Lung microvascular endothelial cell (primary cell): ENCODE measurements at places on chromosomes 4 and X.

GRCh38 chrX:8201896-8202331 lies 30.8 kb upstream of the VCX2 start:
- no peak for DNase-seq

DNA sequence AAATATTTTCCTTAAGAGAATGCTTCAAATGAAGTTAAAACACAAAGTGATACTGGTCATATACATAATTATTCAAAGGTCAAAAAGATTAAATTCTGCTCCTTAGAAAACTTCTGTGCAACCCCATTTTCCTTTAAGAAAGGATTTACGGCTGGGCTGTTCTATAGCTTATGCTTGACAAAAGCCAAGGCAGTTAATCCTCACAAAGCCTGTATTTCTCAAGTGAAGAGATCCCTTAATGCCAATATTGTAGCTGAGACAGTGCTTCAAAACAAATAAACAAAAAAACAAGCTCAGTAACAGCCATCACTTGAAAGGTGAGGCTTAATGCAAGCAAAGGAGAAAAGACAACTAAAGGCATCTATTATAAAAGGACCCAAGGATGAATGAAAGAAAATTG lies 42.5 kb downstream of the BTC start:
- DNase-seq, result no peak

GRCh38 chr4:123986268-123986798 lies 589.7 kb downstream of the SPRY1 start:
- DNase-seq, result peak; percentile 95

- no peak for DNase-seq
These were observed 33.0 kb upstream of the FRAS1 start for GRCh38 chr4:78024085-78024484.

- no peak for DNase-seq
These were observed 59.7 kb downstream of the RAPGEF2 start for GRCh38 chr4:159162576-159162975.

DNA sequence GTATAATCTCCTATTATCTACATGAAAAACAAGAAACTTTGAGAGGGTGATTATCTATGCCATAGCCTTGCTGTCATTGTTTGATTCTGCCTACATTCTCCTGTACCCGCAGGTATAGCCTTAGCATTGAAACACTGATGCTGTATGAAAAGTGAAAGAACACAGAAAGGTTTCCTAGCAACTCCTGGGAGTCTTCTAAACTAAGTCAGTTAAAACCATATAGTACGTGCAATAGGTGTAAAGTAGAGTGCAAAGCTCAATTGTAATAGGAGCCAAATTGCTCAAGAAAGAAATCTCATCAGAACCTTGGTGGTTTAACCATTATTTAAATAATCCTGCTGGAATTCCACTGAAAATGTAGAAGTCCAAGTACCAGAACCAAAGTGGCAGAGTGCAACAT lies 489.7 kb downstream of the PCDH10 start:
- no peak for DNase-seq

- DNase-seq, result no peak
These were observed 136.3 kb downstream of the MGST2 start for GRCh38 chr4:139801895-139802294.

DNA sequence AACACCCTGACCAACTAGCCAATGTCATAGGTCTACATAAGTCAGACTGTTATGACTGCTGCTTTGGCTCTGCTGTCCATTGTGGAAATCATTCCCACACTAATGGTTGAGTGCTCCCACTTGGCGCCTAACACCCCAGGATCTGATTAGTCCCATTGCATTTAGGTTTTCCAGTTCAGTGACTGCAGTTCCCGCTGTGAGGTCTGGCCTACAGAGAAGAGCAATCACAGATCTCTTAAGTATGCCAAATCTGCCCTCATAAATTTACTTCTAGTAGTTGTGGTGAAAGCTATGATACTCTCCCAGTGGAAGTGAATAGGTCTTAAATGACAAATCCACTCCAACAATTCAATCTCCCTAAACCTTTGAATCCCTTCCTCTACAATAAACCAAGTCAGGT lies 77.3 kb upstream of the IL2 start:
- no peak for DNase-seq

DNA sequence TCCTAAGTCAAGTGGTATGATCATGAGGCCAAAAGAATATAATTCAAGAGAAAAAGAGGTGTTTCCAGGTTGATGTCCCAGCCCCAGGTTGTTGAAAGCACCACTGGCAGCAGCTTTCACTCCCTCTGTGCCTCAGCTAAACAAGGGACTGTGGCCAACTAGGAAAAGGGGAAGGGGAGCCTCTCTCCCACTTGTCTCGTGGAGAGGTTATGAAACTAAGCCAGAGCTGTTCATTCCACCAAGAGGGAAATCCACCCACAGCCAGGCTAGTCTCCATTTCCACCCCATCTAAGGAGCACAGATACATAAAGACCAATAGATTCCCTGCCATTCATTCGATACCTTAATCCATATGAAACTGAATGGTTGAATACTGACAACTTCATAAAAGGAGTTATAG lies 8.1 kb downstream of the ANXA5 start:
- DNase-seq, result no peak

DNA sequence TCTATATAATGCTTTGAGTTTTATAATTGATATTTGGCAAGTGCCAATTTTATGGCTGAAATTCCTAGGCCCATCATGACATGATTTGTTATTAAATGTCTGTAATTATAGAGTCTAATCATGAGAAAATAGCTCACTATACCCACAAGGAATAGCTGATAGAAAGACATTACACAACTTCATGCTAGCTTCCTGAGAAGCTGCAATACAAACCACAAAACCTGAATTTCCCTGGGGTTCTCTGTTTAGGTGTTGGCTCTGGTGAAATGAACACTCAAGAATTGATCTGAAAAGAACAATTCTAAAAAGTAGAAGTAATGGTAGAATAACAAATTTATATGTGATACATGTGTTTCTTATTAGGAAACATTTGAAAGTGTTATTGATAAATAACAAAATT lies 169.6 kb downstream of the GASK1B start:
- DNase-seq, result no peak

DNA sequence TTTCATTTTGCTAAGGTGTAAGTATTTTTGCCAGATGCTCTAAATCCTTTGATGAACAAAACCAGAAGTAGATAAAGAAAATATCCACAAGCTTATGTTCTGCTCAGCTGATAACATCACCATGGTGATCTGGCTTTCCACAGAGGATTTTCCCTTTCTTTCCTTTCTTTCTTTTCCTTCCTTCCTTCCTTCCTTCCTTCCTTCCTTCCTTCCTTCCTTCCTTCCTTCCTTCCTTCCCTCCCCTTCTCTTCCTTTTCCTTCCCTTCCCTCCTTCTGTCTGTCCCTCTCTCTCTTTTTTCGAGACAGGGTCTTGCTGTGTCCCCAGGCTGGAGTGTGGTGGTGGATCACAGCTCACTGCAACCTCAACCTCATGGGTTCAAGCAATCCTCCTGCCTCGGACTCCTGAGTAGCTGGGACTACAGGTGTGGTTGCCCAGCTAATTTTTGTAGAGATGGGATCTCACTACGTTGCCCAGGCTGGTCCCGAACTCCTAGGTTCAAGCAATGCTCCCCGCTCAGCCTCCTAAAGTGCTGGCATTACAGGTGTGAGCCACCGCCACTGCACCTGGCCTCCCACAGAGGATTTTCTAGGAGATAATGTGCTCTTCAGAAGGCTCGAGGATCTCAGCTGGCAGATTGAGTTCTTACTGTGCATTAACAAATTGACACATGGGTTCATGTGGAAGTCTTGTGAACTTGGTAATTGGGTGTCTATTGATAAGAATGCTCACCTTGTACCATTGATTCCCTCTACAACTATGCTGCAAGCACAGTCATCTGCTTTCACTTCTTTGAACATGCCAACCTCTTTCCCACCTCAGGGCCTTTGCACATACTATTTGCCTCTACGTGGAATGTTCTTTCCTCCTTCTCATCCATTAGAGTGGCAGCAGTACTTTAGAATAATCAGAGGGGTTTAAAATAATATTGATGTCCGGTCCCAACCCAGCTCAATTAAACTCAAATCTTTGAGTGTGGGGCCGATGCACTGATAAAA lies 1.4 kb upstream of the RHOH start:
- DNase-seq, result no peak

DNA sequence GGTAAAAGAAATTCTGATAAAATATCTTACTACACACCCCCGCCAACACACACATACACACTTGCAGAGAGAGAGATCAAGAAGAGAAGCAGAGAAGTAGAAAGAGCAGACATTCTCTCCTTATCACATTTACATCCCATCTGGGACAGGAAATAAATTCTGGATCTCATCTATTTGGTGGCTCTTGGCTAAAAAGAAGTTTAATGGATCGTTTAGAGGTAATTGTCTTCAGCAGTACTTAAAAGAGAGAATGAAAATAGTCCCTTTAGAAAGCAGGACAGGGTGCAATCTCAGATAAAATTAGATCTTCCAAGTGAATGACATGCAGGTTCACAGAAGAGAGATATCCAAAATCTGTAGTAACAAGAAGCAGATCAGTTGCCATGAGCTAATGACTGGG lies 1392.5 kb downstream of the RAPGEF2 start:
- DNase-seq, result no peak

- no peak for DNase-seq
These were observed 364.5 kb downstream of the MID1IP1 start for GRCh38 chrX:39165773-39166172.

DNA sequence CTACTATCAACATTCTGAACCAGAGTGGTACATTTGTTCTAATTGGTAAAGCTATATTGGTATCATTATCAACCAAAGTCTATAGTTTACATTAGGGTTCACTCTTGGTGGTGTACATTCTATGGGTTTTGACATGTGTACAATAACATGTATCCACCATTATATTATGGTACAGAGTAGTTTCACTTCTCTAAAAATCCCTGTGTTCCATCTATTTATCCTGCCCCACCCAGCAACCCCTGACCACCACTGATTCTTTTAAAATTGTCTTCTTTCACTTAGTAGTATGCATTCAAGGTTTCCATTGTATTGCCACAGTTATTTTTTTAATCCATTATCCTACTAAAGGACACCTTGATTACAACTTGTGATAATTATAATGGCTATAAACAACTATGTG lies 15.3 kb upstream of the TMPRSS11D start:
- no peak for DNase-seq
